Brain (organoid and tissue), 16 donors: ENCODE measurements at places on chromosomes 4 and X.

DNA sequence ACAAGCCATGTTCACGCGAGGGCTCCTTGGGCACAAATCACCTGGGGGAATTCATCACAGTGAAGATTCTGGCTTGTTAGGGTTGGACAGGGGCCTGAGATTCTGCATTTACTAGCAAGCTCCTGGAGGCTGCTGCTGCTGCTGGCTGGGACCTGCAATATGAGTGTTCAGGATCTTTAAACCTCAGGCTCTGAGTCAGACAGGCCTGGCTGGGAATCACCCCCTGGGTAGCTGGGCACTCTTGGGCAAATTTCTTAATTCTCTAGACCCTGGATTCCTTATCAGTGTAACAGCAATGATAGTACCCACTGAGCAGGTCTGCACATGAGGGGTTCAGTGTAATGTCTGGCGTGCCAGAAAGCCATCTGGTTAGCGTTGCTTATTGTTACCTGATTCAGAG is 101.5 kb downstream of the DHX15 start:
- DNase-seq = no peak

- peak; percentile 13 for DNase-seq
Observed at GRCh38 chr4:24657768-24658617, 73.6 kb upstream of the DHX15 start.

- no peak for DNase-seq
Observed at GRCh38 chr4:5995901-5996623, 22.2 kb downstream of the C4orf50 start.

DNA sequence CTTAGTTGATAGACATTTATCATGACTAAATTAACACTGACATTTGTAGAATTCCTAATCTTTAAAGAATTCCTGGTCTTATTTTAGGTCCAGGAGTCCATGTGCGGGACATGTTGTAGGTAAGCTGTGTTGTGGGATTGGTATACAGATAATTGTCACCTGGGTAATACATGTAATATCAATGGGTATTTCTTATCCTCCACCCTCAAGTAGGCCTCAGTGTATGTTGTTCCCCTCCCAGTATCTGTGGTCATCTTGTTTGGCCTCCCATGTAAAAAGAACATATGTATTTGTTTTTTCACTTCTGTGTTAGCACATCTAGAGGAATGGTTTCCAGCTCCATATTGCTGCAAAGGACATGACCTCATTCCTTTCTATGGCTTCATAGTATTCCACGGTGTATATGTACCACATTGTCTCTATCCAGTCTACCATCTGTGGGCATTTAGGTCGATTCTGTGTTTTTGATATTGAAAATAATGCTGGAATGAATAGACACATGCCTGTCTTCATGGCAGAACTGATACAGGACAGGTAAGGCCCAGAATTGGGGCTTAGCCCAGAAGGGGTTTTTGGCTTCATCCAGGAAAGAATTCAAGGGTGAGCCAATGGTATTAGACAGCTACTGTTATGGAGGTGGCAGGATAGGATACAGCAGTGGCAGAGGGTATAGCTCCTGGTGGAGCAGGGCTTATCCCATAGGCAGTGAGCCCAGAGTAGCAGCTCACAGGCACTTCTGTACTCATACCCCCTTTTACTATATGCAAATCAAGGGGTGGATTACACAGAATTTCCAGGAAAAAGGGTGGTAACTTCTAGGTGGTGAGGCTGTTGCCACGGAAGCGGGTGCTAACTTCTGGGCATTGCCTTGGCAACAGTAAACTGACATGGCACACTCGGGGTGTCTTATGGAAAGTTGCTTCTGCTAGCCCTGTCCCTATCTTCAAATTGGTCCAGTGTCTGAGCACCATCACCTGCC is 66.1 kb upstream of the WDR1 start:
- no peak for DNase-seq

- no peak for DNase-seq
Observed at GRCh38 chr4:666436-666810, 7.7 kb downstream of the ATP5ME start.

GRCh38 chr4:16000708-16001483 is 37.9 kb upstream of the FGFBP2 start:
- DNase-seq = no peak

DNA sequence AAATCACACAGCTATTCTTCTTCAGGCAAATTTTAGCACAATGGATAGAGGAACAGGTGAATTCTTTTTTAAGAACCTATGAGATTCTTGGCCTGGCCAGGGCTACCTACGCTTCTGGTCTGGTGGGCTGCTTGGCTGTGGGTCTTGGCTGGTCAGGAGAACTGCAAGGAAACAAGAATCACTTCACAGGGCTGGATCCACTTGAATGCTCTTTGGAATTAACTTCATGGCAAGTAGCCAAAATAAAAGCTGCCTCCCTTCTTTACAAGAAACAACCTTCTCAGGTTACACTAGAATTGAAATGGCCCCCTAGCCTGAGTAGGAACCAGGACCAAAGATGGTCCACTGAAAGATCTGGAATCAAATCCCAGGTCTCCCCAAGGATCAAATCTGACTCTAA is 519.1 kb downstream of the IQCM start:
- no peak for DNase-seq

DNA sequence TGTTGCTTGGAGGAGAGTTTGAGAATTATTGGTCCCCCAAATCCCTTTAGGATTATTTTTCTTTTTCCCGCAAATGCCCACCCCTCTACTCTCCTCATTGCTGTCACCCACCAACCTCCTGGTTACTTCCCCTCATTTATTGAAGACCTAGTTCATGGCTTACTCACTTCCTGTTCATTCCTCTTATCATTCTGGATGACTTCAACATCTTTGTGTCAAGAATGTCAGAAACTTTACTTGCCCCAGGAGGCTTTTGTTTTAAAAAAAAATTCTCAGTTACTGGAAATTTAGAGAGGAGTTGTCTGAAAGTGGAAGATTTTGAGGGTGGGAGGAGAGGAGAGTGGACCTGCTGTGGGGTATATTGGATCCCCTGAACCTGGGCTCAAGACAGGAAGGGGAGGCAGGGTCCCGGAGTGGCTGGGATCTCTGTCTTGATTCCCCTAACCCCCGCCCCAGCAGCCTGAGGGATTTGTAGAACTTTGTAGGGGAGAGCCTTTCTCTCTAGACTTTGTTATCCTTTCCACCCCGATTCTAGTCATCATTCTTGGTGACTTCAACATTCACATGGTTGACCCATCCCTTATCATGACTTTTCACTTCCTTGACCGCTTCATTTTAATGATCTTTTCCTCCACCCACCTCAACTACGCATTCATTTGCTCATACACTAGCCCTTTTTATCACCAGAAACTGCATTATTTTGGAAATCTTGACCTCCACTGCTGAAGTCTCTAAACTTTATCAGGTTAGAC is 69.9 kb upstream of the ESX1 start:
- DNase-seq = no peak

- DNase-seq = no peak
Observed at GRCh38 chr4:38266616-38267015, 306.4 kb downstream of the PTTG2 start.

DNA sequence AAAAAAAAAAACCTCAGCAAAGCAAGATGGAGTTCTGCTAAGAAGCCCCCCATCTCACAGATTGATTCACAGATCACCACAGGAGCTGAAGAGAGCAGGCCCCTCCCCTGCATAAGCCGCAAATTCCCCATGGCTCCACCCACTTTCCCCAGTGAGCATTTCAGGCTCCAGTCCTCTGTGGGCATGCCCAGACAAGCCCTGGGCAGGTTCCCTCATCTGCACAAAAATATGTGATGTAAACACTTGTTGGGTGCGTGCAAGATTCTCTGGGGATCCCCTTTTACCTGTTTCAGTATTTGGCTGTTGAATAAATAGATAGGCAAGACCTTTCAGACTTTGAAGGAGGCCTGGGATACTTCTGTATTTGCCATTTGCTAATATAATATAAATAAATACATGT is 514.3 kb downstream of the PCDH7 start:
- no peak for DNase-seq

DNA sequence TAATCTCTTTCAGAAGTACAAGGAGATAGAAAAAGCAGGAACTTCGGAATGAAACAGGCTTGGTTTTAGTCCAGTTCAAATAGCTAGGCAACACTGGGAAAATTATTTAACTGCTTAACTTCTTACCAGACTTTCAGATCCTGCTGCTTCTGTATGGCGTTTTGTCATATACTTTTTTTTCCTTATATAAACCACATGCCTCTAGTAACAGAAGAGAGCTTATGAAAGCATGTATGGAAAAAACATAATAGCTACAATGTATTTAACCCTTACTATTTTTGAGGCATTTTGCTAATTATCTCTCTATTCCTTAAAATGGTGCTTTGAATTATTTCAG is 439.6 kb downstream of the INPP4B start:
- no peak for DNase-seq

- DNase-seq = no peak
Observed at GRCh38 chrX:9369802-9370291, 95.0 kb upstream of the TBL1X start.

GRCh38 chrX:12421918-12422317 is 283.6 kb downstream of the FRMPD4 start:
- no peak for DNase-seq

GRCh38 chrX:51878056-51878455 is 15.4 kb upstream of the MAGED1 start:
- no peak for DNase-seq

- no peak for DNase-seq
Observed at GRCh38 chr4:145487631-145488030, 6.0 kb downstream of the SMAD1 start.

GRCh38 chrX:139882299-139882698 is 50.6 kb downstream of the ATP11C start:
- no peak for DNase-seq

GRCh38 chr4:38889143-38889542 is 21.5 kb downstream of the FAM114A1 start:
- no peak for DNase-seq

DNA sequence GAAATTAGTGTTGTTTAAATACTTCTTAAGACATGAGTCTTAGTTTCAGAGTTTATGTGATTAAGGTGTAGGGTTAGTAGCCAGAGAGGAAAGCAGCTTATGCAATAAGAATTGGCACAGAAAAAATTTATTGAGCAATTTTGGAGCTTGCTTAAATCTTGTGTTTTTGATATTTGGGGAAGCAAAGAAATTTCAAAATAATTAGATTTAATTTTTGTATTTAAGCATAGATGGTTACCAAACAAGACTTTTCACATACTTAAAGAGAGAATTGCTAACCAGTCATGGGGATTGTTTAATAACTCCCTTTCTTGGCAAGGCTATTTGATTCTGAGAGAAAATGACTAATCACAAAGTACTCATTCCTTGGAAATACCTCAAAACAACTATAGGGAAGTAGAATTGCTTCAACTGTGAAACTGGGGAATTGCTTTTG is 202.0 kb upstream of the GRID2 start:
- DNase-seq = no peak
